ENCODE measurements at places on chromosomes 7 and 10.

GRCh38 chr10:8040651-8041050 is 13.8 kb upstream of the GATA3 start:
- DNase-seq, result no peak

DNA sequence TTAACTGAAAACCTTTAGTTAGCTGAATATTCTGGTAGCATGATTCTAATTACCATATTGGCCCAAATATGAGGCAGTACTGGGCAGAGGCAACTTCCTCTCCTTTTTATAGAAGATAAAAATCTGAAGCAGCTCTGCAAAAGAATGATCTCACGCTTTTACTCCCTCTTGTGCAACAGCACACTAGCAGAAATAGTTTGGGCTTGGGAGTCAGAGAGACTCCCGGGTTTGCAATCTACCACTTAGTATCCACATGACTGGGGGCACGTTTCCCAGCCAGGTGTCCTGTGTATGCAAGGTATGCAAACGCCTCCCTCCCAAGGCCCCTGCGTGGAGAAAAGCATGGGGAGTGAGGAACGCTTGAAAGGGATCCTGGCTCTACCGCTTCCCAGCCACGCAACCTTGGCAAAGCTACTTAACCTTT is 47.2 kb upstream of the RHEB start:
- DNase-seq, result no peak

DNA sequence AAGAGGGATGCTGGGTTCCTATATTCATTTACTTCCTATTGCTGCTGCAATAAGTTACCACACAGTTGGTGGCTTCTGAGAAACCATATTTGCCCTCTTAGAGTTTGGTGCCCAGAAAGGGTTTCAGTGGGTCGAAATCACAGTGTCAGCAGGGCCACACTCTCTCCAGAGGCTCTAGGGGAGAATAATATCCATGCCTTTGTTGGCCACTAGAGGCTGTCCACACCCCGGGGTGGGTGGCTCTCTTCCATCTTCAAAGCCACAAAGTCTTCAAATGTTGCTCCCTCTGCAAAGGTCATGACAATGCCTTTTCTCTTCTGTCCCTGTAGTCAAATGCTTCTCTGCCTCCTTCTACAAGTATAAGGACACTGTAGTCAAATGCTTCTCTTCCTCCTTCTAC is 989.4 kb downstream of the CCSER2 start:
- DNase-seq, result no peak

GRCh38 chr10:20271490-20271889 is 455.3 kb downstream of the PLXDC2 start:
- DNase-seq, result no peak

GRCh38 chr7:143042790-143043271 is 9.3 kb upstream of the OR6V1 start:
- no peak for DNase-seq

DNA sequence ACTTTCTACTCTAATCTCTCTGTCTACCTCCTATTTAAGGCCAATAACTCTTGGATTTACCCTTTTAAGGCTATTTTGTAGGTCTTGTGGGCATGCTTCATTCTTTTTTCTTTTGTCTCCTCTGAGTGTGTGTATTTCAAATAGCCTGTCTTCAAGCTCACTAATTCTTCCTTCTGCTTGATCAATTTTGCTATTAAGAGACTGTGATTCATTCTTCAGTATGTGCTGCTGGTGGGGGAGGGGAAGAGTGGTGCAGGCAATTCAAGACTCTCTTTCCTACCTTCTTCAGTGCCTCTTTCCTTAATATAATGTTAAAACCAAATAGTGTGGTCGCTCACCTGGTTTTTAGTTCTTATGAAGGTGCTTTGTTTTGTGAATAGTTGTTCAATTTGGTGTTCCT is 20.0 kb downstream of the ABCB1 start:
- DNase-seq, result no peak

DNA sequence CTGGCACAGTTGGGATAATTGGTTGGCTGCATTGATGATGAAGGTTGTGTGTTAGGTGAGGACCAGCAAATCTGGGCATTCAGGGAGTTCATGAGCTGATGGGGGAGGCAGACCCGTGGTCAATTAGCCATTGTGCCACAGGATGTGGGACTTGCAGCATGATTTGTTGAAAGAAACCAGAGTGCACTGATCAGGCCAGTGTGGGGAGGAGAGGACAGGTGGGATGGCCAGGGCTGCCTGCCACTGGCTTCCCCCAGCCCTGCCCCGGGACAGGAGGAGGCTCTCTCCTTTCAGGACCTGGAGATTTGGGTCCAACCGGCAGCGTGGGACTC is 4.3 kb downstream of the CLIP2 start:
- DNase-seq, result no peak

GRCh38 chr7:94335586-94335985 is 59.1 kb upstream of the COL1A2 start:
- no peak for DNase-seq

- DNase-seq, result no peak
Observed at GRCh38 chr7:157378390-157378789, 41.6 kb downstream of the DNAJB6 start.

- no peak for DNase-seq
Observed at GRCh38 chr10:124343351-124344265, 75.1 kb downstream of the OAT start.

DNA sequence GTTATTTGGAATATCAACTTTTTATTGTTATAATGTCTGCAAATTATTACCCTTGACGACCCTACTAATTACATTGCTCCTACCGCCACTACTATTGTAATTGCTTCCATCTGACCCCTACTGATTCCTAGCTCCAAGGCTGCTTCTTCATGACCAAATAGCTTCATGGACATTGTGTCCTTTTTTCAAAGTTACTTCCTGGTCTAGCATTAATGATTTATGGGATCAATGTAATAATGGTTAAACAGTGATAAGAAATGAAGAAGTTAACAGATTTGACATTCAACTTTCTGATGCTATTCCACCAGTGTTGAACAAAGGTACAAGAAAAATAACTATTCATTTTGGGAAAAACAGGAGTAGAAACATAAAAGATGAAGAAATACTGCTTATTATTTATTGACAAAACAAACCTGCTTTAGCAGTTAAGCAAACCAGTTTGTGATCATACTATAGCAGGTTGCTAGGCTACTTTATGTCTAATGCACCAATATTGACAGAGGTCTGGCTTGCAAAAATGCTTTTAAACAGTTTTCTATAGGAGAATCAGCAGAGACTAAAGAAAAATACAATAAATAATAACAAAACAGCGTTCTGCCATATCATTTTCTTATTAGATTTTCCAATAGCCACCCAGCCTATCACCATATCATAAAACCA is 125.8 kb downstream of the PCLO start:
- no peak for DNase-seq

- DNase-seq, result no peak
Observed at GRCh38 chr10:130040351-130040750, 70.3 kb downstream of the C10orf143 start.

DNA sequence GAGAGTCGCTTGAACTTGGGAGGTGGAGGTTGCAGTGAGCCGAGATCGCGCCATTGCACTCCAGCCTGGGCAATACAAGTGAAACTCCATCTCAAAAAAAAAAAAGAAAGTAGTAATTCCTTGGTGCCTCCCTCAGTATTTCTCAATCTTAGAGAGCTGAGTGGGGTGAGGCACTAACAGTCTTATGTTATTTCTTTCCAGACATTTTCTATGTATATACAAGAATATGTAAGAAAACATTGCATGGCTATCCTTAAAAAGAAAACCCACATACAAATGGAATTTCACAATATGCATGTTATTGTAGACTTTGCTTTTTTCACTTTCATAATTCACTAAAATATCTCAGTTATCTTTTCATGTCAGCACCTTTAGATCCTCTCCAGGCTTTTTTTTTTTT is 13.6 kb upstream of the SLF2 start:
- no peak for DNase-seq

DNA sequence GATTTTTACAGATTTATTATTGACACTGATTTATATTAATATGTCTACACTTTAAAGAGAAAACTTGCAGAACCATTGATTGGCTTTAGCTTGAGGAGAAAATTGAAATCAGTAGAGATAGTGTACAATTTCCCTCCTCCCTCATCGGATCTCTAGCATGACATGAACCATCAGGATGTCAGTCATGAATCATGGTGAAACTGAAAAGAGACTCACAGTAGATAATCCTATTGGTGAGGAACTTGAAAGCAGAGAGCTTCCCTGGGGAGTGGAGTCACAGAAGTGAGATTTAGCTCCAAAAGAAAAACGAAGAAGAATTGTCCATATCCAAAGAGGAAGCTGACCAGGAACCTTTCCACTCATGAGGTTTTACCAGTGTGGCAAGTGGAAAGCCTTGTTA is 346.8 kb downstream of the ABCA13 start:
- DNase-seq, result no peak

DNA sequence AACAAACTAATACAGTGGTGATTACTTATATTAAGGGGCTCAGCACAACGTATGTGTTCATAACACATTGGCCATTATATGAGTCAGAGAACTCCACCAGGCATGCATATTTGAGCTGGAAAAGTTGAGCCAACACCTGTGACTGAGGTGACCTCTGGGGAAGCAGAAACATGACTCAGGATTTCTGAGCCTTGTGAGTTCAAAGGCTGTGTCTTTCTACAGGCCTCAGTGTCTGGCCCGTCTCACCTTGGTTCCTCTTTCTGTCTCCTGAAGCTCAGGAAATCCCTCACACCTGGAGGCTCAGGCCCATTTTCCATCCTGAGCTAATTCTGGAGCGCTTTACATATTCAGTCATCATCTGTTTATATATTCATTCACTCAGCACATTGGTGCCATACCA is 230.9 kb upstream of the AGK start:
- no peak for DNase-seq

- no peak for DNase-seq
Observed at GRCh38 chr7:96306385-96307125, 15.3 kb downstream of the SLC25A13 start.

DNA sequence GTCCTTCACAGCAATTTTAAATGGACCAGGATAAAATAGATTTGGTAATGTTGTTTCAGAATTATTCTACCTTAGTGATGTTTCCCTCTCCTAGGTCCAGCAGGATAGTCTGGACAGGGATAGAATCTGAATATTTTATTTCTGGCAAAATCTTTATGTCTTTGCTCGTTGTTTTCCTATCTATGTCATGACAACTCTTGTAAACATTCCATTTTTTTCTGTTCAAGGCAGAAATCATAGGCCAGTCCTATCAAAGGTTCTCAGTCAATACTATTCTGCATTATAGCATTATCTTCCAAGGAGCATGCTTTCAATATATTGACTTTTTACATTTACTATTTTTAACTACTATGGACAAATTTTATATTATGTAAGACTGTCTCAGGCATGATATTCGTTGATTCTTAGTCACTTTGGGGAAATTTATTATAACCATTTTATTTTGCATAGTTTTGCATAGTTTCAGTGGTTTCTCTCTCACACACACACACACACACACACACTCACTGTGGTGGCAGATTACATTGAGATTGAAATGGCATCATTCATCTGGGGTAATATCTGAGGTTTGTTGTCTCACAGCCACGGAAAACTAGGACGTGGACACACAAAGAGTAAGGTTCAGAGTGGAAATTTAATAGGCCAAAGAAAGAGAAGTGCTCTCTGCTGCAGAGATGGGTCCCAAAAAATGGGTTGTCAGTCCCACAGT is 17.2 kb downstream of the TAS2R60 start:
- no peak for DNase-seq

DNA sequence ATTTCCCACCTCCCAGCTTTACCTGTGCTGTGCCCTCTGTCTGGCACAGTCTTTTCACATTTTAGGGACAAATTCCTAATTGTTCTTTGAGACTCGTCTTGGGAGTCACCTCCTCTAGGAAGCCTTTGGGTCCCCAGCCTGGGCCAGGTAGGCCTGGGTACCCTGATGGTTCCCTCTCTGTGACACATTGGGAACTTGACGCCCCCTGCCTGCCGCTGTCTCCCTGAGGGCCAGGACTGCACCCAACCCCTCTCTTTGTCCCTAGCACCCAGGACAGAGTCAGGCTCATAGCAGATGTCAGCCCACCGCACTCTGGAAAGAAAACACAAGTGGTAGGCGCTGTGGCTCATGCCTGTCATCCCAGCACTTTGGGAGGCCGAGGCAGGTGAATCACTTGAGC is 71.4 kb downstream of the GTF2IRD1 start:
- no peak for DNase-seq

GRCh38 chr7:41882745-41883420 is 180.0 kb upstream of the INHBA start:
- no peak for DNase-seq

GRCh38 chr10:81576336-81576735 is 298.7 kb upstream of the NRG3 start:
- DNase-seq, result no peak

DNA sequence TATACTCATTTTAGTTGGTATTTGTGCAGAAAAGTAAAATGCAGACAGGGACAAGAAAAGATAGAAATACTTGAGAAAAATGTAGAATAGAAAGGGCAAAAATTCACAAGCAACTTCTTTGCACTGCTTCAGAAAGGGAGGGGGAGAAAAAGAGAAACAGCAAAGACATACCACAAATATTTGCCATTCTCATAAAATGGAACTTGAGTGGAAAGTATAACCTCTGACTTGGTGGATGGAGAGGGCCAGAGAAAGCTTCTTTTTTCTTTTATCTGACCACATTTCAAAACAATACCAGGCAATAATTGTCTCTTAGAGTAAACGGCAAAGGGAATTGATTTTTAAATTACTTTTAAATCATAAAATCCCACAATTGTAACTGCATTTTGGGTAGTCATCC is 35.8 kb upstream of the TRUB1 start:
- DNase-seq, result no peak

DNA sequence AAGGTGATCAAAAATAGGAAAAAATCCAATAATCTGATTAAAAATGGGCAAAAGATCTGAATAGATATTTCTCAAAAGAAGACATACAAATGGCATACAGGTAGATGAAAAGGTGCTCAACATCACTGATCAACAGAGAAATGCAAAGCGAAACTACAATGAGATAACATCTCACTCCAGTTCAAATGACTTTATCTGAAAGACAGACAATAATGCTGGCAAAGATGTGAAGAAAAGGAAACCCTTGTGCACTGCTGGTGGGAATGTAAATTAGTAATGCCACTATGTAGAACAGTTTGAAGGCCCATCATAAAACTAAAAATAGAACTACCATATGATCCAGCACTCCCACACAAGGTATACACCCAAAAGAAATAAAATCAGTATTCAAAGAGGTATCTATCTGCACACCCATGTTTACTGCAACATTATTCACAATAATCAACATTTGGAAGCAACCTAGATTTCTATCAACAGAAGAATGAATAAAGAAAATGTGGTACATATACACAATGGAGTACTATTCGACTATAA is 85.0 kb downstream of the LRRN3 start:
- no peak for DNase-seq

DNA sequence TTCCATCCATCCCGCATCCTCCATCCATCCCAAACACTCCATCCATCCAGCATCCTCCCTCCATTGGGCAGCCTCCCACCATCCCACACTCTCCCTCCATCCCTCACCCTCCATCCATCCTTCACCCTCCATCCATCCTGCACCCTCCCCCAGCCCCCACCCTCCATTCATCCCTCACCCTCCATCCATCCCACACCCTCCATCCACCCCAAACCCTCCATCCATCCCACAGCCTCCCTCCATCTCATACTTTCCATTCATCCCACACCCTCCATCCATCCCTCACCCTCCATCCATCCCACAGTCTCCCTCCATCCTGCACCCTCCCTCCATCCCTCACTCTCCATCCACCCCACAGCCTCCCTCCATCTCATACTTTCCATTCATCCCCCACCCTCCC is 60.4 kb downstream of the FOXI2 start:
- DNase-seq, result no peak

- DNase-seq, result no peak
Observed at GRCh38 chr7:73969991-73970390, 58.0 kb upstream of the ELN start.

- no peak for DNase-seq
Observed at GRCh38 chr10:83476211-83476610, 663.1 kb upstream of the GHITM start.

- DNase-seq, result no peak
Observed at GRCh38 chr7:26083113-26083512, 68.9 kb upstream of the NFE2L3 start.

All from hypothalamus (tissue), 51 donors.